Smooth muscle cell of the brain vasculature (primary cell): ENCODE measurements at places on chromosomes 13 and 19.
A peak's percentile ranks its signal among the peaks of the same experiment; 100 is the strongest.

DNA sequence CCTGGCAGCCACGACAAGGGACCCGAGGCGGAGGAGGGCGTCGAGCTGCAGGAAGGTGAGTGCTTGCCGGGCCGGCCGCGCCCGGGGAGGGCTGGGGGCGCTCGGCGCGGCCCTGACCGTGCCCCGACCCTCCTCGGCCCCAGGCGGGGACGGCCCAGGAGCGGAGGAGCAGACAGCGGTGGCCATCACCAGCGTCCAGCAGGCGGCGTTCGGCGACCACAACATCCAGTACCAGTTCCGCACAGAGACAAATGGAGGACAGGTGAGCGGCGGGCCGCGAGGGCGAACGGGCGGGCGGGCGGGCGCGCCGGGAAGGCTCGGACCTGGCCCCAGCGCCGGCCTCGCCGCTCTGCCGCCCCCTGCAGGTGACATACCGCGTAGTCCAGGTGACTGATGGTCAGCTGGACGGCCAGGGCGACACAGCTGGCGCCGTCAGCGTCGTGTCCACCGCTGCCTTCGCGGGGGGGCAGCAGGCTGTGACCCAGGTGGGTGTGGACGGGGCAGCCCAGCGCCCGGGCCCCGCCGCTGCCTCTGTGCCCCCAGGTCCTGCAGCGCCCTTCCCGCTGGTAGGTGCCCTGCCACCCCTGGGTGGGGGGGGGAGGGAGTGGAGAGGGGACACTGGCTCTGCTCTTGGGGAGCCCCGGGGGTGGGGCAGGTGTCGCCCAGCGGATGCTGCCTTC, 816 bp downstream of the USF2 start:
- DNase-seq, result peak; percentile 28

GRCh38 chr19:9132422-9132821, 5.7 kb upstream of the OR7G3 start:
- DNase-seq, result no peak

DNA sequence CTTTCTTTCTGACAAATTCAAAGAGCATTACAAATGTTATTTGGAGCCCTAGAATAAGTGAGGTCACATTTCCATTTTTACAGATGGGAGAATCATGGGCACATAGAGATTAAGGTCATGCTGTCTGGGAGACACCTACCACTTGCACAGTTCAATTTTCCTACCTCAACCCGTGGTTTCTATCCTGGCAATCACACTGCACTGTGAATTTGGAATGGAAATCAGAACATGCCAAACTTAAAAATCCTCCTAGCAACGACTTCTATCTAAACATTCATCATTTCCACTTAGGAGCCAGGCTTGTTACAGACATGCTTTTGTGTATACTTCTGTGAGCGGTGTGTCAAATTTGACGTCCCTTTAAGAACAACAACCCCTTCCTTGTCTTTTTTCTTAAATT, 251.5 kb downstream of the DNAJC15 start:
- DNase-seq, result no peak

DNA sequence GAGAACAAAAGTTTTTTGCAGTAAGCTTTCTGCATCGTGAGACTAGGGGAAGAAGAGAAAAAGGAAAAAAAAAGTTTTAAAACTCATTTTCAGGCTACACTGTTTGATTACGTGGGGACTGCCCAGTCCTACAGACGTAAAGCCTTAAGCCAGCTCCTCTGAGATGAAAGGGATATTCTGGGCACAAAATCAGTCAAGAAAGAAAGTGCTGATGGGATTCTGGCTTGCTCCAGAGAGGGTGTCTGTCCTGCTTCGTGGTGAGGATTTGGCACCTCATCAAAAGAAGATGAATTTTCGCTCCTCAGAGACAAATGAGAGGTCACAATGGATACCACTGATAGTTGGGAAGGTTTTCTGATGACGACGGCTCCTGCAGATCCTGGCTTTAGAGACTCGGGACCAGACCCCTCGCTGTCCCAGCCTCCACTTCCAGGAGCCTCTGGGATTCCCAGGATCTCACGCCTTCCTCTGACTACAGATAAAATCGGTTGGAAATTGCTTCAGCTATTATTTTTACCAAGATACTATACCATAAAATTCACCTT, 9.7 kb downstream of the TEX29 start:
- no peak for DNase-seq

DNA sequence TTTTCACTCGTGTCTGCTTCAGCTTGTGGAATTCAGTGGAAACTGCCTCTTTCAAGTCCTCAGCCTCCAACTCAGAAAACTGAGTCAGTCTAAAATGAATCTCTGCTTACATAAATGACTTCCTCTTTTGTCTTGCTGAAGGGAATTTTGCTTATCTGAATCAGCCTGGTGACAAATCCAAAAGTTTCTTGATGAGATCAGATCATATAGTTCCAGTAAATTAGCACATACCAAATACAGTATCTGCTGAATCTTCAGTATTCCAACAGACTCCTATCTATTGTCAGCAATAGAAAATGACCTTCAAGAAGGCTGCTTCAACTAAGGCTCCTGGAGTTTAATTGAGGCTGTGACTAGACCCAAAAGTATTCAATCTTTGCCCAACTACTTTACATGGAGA, 290.0 kb downstream of the MZT1 start:
- DNase-seq, result no peak

DNA sequence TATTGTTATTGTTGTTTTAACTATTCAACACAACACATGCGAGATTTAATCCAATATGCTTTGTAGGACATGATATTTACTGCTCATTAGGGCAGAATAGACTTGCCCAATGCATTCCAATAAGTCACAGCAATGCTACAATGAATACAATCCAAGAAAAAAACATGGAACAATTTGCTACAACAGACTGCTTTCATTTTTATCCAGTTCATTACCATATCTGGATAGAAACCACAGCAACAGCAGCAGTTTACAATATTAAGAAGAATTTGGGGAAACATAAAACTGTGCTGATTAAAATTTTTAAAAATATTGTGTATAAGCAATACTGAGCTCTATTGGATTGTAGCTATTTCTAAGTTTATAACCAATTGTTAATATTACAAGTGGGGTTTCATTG, 833.0 kb downstream of the DIAPH3 start:
- no peak for DNase-seq

DNA sequence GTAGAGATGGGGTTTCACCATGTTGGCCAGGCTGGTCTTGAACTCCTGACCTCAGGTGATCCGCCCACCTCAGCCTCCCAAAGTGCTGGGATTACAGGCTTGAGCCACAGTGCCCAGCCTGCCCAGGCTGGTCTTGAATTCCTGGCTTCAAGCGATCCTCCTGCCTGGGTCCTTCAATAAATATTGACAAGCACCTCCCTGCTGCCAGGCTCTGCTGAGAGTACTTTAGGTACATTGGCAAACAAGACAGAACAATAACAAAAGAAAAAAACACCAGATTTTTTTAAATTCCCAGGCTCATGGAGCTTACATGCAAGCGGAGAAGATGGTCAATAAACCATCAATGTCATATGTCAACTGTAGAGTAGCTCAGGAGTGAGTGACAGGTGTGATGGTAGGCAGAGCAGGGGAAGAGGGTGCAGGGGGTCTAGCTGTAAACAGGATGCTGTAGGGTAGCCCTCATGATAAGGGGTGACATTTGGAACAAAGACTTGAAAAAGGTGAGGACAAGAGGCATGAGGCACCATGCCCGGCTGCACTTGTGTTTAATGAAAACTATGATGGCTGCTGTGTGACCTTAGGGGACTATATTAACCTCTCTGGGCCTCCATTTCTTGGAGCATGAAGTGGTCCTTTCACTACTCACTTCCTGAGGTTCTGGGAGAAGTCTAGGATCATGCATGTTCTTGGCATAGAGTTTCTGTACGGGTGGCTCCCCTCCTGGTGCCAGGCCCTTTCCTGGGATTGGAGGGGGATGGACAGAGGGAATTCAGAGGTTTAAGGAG, 19.6 kb downstream of the SULT2B1 start:
- DNase-seq, result no peak

DNA sequence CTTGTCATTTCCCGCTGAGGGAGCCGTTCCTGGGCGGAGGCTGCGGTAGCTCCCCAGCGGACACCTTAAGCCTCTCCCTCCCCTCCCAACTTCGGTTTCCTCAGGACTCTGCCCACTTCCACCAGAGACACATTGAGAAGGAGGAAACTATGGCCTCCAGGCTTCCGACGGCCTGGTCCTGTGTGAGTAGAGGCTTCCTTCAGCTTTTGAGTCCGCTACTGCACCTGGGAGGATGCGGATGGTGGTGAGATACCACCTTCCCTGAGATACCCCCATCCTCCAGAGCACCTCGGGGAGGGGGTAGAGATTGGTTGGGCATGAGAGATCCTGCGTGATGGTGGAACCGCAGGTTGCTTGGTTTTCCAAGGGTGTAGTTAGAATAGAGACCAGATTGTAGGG, 955 bp downstream of the ZNF274 start:
- DNase-seq, result no peak

- no peak for DNase-seq
Measured at GRCh38 chr19:35260694-35261304, 8.0 kb upstream of the USF2 start.

DNA sequence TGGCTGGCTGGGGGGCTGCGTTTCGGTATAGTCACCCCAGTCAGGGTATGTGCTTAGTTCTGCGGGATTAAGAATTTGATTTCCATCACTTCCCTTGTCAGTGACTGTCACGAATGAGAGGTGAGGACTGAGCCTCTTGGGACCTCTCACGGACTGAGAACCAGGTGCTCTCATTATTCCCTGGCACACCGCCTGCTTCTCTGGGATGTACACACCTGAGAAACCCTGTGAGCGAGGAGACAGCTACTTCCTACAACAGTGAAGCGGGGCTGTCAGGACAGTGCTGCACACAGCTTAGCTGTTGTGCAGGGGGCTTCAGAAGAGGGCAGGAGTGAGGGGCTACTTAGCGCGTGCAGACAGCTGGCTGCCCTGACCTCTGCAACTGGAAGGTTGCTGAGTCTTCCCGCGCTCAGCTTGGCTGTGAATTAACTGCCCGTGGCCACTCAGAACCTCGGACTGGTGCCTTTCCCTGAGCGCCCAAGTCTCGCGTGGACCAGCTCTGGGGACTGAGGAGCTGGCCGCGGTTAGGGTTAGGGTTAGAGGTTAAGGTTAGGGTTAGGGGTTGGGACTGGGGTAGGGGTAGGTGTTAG, 65.3 kb upstream of the MCF2L start:
- no peak for DNase-seq

DNA sequence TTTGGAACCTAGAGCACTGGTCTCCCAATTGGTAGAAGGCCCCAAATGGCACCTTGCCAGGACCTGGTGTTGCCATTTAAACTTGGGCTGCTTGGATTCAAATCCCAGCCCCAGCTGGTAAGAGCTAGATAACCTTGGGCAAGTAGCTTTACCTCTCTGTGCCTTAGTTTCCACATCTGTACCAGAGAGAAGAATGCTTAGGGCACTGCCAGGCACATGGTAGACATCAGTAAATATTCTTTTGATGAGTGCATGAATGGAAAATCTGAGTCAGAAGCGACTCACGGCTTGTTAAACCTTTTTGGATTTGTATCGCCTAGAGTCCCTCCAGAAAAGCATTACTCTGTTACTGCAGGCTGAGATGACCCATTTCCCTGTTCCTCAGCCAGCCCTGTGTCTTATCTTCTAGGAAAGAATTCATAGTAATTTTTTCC, 90.9 kb downstream of the SIPA1L3 start:
- DNase-seq, result no peak

DNA sequence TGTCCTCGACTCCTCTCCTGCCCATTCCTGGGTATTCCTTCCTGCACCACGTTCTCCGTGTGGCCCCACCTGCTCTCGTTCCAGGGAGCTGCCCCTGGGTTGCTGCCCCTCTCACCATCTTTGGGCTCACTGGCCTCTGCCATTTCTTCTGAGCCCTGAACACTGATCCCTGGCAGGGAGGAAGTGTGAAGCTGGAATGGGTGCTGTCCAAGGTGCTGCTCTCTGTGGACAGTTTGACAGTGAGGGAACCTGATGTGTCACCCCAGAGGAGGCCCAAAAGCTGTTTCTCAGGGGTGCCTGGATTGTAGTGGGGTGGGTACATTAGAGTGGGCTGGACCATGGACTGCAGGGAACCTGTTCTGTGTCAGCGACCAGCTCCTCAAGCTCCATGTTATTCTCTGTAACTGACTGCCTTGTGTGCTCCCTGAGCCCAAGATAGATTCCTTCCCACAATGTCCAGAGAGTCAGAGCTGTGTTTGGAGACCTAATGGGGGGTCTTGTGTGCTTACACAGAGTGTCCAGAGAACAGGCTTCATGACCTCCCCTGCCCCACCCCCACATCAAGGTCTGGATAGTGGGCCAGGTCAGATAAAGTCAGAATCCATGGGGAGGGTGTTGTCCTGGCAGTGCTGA, 7.2 kb upstream of the CEACAM8 start:
- no peak for DNase-seq

GRCh38 chr13:79626924-79627323, 146.0 kb downstream of the NDFIP2 start:
- DNase-seq, result no peak

- no peak for DNase-seq
Measured at GRCh38 chr19:6519289-6519688, 11.5 kb upstream of the TNFSF9 start.

DNA sequence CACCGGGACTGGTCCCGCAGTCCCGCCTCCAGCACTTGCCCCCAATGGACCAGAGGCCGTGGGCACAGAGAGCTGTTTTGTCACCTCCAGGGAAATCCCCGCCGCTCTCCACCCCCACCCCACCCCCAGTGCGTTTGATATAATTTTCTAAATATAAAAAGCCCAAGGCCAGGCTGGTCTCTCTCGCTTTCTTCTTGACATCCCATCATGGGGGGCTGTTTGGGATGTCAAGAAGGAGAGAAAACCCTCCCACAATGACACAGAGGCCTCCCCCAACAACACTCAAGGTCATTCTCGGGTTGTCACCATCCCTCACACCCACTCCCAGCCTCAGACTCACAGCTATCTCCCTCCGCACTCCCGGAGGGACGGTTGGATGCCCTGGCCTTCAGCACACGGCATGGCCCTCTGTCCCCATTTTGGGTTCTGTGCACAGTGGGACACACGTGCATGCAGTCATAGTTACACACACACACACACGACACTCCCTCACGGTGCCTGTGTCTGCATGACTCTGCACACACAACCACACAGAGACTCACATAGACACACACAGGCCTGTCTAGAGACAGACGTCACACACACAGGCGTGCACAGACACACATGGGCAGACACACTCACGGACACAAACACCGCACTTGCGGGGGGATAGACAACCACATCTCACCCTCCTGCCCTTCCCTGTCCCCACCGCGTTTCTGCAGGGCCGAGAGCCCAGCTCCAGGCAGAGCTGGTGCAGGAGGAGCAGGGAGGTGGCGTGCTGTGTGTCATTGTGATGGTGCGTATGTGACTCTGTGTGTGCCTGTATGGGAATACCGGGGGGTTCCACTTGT, 4.8 kb upstream of the NFIC start:
- DNase-seq, result no peak

DNA sequence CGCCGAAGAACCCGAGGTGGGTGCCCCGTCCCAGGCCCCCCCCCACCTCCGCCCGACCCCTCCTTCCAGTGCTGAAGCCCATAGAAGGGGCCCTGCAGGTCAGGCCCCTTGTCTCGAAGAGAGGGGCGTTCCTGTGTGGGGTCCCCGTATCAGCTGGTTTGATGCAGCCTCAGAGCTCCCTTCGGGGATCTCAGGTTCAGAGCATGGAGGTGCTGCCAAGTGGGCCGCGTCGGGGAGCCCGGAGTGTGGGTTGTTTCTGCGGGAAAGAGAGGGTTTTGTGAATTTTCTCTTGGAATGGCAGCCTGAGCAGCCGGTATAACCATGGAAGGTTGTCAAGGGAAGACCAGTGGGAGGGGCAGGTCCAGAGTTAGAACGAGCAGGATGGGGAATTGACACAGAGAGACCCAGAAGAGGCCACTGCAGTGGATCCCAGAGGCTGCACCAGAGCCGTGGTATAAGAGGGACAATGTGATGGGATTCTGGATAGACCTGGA, 384 bp downstream of the TRAPPC2B start:
- DNase-seq, result no peak
